ENCODE measurements at places on chromosomes 2 and 18.
A peak's percentile ranks its signal among the peaks of the same experiment; 100 is the strongest.

- no peak for DNase-seq
These were observed 94.9 kb upstream of the CTDP1 start for GRCh38 chr18:79584491-79585394.

DNA sequence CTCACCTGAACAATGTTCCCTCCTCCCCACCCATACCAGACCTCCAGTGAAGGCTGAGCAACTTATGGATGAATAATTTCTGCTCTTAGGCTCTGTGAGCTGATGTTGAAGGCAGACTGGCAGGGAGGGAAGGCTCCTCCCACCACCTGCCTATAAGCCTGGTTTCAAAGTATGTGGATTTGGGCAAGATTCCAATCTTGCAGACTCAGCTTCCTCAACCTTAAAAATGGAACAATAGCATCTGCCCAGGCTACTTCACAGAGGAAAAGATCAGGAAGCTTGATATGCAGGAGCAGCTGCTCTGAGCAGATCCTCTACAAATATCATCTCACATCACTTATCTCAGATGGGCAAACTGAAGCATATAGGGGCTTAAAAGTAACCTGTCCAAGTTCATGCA lies 112.2 kb downstream of the ZFP36L2 start:
- peak; percentile 45 for DNase-seq

DNA sequence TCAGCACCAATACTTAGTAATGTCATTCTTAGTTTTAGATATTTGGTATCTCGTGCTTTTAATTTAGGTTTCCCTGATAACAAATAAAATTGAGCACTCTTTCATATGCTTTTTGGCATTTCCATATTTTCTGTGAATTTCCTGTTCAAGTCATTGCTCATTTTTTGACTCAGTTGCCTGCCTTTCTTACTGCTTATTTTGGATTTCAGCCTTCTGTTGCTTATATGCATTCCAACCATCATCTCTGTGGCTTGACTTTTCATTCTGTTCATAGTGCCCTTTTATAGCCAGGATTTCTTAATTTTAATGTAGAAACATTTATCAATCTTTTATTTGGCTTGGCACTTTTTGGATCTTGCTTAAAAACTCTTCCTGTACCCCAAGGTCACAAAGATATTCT lies 14.5 kb upstream of the KIF3C start:
- peak; percentile 50 for DNase-seq

DNA sequence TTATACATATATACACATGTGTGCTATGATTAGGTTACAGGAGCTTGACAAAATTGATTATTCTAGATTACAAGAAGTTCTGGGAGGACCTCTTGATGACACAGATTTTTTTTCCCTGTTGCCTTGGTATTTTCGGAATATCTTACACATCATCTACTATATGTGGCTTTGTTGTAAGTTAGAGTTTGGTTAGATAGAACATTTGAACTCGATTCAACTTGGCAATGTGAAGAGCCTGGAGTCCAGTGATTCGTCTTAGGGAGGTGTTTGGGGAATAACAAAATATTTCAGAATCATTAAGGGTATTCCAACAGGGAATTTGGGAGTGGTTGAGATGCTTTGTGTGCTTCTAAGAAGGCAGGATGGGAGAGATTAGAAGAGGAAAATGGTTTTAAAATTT lies 39.3 kb upstream of the EFEMP1 start:
- DNase-seq = no peak

Measured in iris pigment epithelial cell (primary cell).